Cerebellum (tissue), 4 donors: ENCODE measurements at places on chromosomes 2 and 18.

GRCh38 chr2:43946685-43947084 is 49.1 kb downstream of the LRPPRC start:
- no peak for DNase-seq

DNA sequence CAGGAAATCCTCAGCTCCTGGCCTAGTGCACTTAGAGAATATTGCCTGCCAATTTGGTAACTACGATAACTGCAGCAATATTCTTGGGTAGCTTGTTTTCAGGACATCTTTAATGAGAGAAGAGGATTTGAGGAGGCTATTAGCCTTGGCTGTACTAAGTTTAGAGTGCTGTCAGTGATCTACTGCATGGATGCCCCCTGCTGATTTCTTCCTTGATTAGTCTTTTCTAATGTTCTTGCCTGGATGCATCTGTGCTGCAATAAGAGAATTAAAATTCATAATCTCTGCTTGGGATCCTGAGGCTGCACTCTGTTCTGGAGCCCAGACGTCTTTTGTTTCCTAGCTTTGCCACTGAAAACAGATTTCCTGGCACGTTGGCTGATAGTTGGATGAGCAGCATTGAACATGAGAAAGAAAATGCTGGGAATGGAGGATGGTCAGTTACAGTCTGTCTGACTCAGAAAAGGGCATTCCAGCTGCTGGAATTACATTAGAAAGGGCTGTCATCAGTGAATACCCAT is 115.4 kb downstream of the CCDC85A start:
- DNase-seq, result no peak

DNA sequence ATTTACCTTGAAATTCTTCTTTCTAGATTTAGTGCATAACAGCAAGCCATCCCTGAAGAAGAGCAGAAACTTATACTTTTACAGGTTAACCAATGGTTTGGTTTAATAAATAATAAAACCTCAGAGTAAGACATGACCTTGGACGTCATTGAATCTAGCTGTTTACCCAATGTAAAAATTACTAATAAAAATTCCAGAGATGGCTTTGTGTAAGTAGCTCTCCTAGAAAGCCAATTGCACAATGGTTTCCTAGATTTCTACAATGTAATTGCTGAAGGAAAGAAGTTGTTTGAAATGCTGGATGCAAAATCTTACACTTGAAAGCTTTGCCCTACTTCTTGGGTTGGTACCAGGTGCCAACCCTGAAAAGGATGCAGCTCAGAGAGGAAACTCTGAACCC is 1.5 kb downstream of the XDH start:
- no peak for DNase-seq

- no peak for DNase-seq
Observed at GRCh38 chr2:2868085-2868484, 509.5 kb downstream of the EIPR1 start.

- DNase-seq, result no peak
Observed at GRCh38 chr2:219527076-219527394, 12.8 kb downstream of the ASIC4 start.

GRCh38 chr2:99806758-99807157 is 316.9 kb upstream of the REV1 start:
- DNase-seq, result no peak

GRCh38 chr2:86617738-86618137 is 5.9 kb downstream of the RNF103 start:
- DNase-seq, result no peak

DNA sequence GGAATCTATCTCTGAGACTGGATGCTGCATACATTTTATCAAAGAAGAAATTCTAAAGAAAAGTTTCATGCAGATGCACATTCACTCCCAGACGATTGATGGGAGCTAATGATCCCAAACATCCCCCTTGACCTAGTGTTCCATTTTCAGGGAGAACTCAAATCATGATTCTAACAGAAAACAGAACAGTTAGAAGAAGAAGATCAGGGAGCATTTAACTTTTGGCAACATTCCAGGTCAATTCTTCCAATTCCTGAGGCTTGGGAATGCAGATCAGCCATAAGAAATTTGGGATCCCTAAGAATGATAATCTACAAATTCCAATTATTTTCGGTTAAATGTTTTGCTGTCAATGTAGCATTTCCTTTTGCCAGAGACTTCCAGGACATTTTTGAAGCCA is 96.6 kb downstream of the CPO start:
- DNase-seq, result no peak

- no peak for DNase-seq
Observed at GRCh38 chr2:126655500-126656430, at the start of gene GYPC. Gene GYPC, plus strand, starts transcription at chr2:126656158. Its CDS starts 106 bp downstream, at chr2:126656264.

DNA sequence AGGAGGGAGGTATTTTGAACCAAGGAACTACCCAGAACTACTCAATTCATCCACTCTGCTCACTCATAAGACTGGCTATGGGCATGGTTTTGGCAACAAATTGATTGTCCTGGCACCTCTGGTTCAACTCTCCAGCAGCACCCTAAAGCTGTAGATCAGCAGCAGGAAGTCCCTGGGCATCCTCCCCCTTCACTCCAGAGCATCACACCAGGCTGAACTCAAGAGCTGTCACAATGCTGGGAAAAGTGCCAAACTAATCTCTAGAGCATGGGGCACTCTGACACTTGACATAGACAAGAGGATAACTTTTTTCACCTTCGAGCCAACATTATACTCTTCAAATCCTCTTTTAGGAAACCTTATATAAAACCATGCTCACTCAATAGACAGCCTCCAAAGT is 154.1 kb upstream of the RBBP8 start:
- no peak for DNase-seq

- no peak for DNase-seq
Observed at GRCh38 chr2:226017107-226017506, 617.6 kb downstream of the NYAP2 start.

GRCh38 chr2:180577567-180577966 is 402.8 kb upstream of the UBE2E3 start:
- DNase-seq, result no peak

DNA sequence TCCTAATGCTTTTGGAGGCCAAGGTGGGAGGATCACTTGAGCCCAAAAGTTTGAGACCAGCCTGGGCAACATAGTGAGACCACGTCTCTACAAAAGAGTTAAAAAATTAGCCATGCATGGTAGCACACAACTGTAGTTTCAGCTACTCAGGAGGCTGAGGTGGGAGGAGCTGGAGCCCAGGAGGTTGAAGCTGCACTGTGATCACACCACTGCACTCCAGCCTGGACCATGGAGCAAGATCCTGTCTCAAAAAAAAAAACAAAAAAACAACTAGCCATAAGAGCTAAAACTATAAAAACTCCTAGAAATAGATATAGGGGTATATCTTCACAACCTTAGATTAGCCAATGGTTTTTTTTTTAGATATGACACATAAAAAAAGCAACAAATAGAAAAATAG is 16.9 kb upstream of the COL6A3 start:
- no peak for DNase-seq

GRCh38 chr18:63440219-63440618 is 17.9 kb upstream of the VPS4B start:
- DNase-seq, result no peak
